ENCODE measurements at places on chromosomes 6 and 20.

DNA sequence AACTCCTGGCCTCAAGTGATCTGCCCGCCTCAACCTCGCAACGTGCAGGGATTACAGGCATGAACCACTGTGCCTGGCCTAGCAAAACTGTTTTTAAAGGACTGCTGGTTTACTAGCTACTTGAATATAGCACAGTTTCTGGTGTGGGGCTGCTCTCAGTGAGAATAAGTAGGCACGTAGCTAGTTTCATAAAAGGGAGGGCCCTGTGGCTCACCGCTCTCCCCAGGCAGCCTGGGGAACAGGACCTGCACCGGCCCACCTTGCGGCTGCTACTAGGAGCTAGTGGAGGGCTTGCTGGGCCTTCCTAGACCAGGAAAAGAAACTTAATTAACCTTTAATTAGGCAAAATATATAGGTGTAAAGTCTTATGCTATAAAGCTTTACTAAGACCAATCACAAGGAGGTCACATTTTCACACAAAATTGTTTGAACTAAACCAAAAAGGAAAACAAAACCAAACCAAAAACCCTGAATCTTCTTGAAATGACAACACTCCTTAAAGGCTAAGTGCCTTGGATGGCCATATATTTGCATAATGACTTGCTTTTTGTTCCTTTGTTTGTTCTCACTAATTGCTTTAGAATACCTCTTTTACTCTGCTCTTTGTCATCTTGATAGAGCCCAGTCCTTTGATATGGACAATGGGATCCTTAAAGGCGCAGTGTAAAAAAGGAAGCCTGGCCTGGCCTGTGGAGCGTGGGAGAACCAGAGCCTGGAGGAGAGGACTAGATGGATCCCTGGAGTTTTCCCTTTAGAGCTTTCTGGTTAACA is 69.5 kb upstream of the SAMD5 start:
- DNase-seq: no peak

DNA sequence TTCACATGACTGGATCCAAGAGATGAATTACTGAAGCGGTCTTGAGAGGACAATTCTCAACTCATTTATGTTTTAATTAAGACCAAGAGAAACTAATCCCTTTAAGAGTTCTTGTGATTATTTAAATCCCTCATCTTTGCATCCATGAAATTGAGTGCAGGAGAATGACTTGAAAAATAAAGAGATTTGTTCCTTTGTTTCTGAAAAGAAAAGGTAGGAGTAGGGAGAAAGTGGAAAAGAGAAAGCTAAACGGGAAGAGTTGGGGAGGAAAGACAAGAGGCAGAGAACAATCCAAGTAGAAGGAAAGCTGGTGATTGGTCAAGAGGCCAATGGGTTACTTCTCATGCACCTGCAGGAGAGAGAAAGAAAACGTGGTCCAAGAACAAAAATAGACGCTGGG is 75.2 kb upstream of the SOX4 start:
- DNase-seq: no peak

- DNase-seq: no peak
Observed at GRCh38 chr20:38671701-38672292, 52.5 kb upstream of the SLC32A1 start.

DNA sequence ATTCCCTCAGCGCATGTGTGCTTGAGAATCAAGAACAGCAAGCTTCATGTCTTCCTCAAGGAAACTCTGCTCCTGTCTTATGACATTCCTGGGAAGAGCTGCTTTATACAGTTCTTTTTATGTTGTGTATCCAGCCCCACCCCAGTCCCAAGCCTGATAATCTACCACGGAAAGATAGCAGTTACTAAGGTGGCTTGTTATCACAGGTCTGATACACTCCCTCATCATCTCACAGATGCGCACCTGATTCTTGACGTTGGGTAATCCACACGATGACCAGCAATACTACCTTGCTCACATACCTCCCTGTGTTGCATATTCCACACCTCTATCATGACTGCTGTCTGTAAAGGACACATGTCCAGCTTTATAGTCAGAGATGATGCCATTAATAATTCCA is 3.2 kb downstream of the NHLRC1 start:
- no peak for DNase-seq

- DNase-seq: no peak
Observed at GRCh38 chr6:63346217-63346835, 26.5 kb upstream of the LGSN start.

DNA sequence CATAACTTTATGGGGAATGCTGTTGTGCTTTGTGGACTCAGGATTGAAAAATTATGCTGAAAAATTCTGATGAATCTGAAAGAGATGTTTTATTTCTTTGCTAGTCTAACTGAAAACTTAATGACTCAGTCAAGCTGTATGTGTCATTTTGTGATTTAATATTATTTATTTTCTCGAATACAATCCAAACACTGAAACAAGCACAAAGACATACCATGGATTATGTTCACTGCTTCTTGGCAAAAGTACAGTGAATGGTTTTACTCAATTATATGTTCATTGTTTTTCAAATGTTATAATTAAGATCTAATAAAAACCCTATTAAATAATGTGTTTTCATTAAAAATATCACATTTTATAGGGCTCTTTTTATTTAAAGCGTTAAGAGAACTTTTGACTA is 330.6 kb upstream of the EPHA7 start:
- no peak for DNase-seq

GRCh38 chr20:5172167-5172601 is 45.4 kb downstream of the CDS2 start:
- no peak for DNase-seq

- DNase-seq: no peak
Observed at GRCh38 chr6:135901774-135902524, 50.4 kb downstream of the PDE7B start.

DNA sequence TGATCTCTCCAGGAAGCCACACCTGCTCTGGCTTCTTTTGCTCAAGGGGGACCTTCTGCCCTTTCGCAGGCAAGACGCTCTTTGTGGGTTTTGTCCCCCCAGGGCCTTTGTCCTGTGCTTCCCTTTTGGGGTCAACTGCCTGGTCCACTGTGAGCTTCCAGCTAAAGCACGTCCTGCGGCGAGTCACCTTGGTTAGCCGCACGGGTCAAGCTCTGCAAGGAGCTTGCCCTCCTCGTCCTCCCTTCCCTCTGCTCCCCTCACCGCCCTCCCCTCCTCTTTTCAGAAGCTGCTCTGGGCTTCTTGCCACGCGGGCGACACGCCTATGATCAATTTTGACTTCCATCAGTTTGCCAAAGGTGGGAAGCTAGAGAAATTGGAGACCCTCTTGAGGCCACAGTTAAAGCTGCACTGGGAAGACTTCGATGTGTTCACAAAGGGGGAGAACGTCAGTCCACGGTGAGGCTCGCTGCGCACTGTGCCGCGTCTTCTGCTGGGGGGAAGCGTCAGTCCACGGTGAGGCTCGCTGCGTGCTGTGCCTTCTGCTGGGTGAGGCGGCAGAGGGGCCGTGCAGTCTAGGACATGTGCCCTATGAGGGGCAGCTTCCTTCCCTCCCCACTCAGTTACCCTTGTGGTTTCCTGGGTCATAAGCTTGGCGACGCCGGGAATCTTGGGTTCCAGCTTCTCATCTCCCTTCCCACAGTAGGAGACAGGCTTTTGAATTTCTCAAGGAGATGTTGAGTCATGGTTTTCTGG is 80.2 kb downstream of the SYNJ2 start:
- DNase-seq: no peak

GRCh38 chr20:18055261-18055660 is 2.5 kb downstream of the OVOL2 start:
- DNase-seq: no peak

Data from endothelial cell (in vitro differentiated cells).